ENCODE measurements at places on chromosomes 2 and 18.

GRCh38 chr2:132681766-132682165, 11.8 kb upstream of the LYPD1 start:
- no peak for DNase-seq

- DNase-seq: no peak
Measured at GRCh38 chr18:5673616-5674015, 129.8 kb upstream of the EPB41L3 start.

- DNase-seq: no peak
Measured at GRCh38 chr2:128832946-128833663, 514.4 kb upstream of the HS6ST1 start.

GRCh38 chr18:48649231-48649630, 110.4 kb downstream of the CTIF start:
- no peak for DNase-seq

DNA sequence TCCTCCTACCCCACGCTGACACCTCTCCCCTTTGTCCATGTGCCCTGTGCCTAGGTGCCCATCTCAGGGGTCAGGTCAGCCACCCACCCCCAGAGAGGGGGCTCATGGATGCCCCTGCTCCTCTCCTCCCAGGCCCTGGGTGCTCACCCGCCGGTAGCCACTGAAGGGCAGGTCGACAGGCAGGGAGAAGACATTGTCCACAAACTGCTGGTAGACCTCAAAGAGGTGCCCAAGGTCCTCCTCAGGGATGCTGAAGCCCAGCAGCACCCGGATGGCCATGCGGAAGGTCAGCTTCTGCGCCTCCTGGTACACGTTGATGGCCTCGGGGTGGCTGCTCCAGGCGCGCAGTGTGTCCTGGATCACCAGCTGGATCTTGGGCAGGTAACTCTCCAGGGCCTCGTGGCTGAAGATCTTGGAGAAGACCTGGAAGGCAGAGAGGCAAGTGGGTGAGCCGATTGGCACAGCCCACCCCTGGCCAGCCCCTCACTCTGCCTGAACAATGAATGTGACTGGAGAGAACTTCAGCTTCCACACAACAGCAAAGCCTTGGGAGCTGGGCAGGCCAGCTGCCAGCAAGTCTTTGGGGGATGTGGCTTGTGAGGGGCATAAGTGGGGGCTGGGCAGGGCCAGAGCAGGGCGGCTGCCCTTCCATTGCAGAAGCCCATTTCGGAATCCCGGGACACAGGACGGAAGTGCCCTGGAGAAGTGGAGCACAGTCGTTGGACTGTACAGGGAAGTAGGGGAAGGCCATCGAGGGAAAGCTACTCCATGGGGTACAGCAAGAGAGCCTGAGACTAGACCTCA, 12.5 kb downstream of the CYP26B1 start:
- no peak for DNase-seq

DNA sequence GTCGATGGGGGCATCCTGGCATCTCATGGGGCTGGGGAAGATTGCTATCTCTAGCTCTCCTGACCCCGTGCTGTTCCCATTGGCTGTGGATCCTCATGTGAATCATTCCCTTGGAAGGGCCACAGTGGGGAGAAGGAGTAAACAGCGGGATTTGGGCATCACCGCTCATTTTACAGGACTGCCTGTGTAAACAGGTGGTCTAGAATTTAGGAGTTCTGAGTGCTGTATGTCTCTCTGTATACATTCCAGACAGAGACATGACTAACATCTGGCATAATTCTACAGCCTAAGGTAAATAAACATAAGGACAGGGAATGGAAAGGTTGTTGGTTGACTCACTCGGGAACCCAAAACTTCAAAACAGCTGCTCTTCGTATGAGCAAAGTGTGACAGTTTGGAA, 92.7 kb downstream of the COPS8 start:
- no peak for DNase-seq

DNA sequence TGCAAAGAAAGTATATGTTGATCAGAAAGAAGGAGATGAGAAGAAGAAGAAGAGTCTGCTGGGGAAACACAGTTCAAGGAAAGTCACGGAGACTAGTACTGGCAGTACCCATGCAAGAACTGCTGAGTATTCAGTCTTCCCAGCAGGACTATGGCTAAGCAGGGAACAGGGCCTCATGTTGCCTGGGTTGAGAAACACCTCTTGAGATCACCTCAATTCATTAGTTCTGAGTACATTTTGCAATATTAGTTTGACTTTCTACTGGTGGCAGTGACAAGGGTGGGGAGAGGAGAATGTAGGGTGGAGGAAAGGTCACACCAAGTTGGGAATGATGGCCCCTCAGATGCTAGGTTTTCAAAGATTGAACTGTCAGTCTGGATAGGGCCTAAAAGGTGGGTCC, 50.5 kb downstream of the MRPL33 start:
- DNase-seq: no peak

- DNase-seq: peak; percentile 70
Measured at GRCh38 chr18:3061581-3062312, 48.8 kb upstream of the LPIN2 start.

DNA sequence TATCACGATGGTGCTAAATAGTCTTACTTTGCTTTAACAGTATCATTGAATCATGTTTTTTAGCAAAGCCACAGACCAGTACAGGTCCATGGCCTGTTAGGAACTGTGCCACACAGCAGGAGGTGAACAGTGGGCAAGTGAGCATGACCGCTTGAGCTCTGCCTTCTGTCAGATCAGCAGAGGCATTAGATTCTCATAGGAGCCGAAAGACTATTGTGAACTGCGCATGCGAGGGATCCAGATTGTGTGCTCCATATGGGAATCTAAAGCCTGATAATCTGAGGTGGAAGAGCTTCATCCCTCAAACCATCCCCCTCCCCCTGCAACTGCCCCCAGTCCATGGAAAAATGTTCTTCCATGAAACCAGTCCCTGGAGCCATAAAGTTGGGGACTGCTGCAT, 102.3 kb upstream of the OSR1 start:
- DNase-seq: no peak

DNA sequence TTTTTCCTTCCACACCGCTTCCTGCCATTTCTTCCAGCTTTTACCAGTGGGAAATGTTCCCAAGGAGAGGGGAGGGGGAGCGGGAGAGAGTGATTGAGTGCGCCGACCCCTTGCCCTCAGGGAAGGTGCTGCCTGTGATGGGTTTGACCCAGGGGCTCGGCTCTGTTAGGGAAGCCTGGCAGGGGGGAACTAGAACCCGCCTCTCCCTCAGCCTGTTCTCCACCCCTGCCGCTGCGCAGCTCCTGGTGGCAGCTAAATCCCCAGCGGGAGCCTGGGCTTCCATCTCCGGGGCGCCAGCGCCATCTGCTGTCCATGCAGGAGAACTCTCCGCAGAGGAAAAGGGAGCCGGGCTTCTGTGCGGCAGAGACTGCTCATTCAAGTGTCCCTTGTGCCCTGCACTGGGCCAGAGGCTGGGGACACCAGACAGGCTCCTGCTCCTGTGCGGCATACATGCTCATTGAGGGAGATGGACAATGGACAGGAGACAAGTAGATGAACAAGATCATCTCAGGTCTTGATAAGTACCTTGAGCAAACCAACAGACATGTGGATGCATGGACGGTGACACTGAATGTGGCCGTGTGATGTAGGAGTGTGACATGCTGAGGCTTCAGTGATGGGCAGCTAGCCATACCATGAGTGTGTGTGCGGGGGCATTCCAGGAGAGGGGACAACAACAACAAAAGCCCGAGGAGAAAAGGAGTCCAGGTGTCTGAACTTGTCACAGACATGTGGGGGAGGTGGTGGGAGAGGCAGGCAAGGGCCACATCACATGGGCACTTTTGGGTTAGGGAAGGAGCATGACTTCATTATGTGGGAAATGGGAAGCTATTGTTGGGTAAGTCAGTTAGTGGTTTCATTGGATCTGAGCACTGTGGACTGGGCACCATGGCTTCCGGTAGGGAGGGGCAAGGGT, 13.3 kb downstream of the CHPF start:
- peak; percentile 79 for DNase-seq

DNA sequence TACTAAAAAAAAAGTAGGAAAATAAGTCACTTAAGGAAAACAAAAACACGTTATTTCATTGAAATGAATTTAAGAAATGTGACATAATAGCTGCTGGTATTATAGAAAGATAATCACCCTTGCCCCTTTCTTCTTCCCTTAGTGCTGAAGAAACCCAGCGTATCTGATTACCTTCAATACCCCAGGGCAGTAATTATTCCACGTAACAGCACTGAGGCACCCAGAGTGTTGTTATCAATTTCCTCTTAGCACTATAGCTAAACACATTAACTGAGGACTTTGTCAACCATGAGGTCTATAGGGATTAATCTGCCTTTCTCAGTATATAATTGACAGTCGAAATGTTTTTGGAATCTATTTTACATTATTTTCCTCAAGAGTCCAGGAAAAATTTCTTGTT, 180.0 kb upstream of the NXPH2 start:
- DNase-seq: no peak

- DNase-seq: no peak
Measured at GRCh38 chr2:158979772-158980171, 11.3 kb downstream of the TANC1 start.

DNA sequence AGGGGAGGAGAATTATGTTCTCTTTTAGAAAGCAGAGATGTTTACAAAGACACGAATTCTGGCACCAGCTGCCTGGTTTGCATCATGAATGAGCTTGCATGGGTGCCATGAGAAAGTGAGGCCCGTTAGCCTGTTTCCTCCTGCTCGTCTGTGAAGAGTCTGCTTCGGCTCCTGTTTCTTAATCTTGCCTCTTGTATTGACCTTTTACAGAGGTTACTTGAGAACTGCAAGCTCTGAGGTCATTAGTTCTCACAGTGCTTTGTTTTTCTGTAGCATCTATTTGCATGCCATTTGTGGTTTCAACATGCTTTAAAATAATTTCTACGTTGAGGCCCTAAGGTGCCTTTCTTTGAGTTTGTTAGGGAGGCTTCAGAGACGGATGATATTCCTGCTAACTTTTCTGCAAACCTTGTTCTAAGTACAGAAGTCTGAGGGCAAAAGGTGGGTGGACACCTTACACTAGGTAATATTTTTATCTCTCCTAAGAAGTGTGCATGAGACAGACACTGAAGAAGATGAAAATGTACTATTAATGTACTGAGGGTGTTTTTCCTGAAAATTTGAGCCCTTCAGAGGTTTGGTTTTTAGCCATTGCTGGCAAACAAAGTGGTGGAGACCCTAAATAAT, 53.4 kb upstream of the LINC00305 start:
- DNase-seq: no peak

GRCh38 chr18:8812631-8813030, 107.3 kb downstream of the MTCL1 start:
- DNase-seq: no peak

DNA sequence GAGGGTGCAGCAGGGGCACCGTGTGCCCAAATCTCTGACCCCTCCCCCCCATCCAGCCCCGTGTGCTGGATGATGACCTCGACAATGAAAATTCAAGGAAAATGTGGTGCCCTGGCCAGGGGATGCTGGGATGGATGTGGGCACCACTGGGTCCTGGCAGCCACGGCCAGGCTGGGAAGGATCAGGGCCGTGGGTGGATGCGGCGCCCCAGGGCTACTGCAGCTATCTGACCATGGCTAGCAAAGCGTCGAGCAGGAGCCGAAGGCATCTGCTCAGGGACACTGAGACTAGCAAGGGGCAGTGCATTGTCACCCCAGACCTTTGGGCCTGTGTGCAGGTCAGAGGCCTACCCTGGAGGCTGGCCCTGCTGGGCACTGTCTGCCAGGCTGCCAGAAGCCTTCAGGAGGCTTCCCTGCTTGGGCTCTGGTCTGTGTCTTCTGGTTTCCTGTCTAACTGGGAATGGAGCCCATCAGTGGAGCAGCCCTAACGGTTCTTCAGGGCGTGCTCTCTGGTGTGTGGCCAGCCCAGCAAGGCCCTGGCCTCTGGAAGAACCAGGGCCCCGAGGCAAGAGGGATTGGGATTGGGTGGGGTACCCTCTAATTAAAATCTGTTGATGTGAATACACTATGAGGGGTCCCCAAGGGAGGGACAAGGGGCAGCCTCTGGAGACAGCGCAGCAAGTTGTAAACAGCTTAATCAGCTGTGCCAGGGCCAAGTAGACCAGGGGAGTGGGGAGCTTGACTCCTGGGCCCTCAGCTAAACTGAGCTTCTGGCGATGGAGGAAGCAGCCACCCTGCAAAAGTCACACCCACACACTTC, 98.0 kb downstream of the STPG4 start:
- no peak for DNase-seq

- DNase-seq: no peak
Measured at GRCh38 chr2:231243866-231244265, 45.4 kb downstream of the ARMC9 start.

- DNase-seq: no peak
Measured at GRCh38 chr2:231364961-231365810, 30.3 kb upstream of the B3GNT7 start.

GRCh38 chr2:216083464-216084281, 2.0 kb downstream of the TMEM169 start:
- no peak for DNase-seq

- DNase-seq: no peak
Measured at GRCh38 chr2:219628986-219629901, 1.8 kb downstream of the SLC4A3 start.

GRCh38 chr18:77262643-77263465, 13.2 kb downstream of the GALR1 start:
- no peak for DNase-seq

GRCh38 chr2:24022975-24023575, 13.2 kb downstream of the MFSD2B start:
- DNase-seq: no peak

GRCh38 chr18:62914871-62915392, 199.6 kb downstream of the PHLPP1 start:
- DNase-seq: no peak

DNA sequence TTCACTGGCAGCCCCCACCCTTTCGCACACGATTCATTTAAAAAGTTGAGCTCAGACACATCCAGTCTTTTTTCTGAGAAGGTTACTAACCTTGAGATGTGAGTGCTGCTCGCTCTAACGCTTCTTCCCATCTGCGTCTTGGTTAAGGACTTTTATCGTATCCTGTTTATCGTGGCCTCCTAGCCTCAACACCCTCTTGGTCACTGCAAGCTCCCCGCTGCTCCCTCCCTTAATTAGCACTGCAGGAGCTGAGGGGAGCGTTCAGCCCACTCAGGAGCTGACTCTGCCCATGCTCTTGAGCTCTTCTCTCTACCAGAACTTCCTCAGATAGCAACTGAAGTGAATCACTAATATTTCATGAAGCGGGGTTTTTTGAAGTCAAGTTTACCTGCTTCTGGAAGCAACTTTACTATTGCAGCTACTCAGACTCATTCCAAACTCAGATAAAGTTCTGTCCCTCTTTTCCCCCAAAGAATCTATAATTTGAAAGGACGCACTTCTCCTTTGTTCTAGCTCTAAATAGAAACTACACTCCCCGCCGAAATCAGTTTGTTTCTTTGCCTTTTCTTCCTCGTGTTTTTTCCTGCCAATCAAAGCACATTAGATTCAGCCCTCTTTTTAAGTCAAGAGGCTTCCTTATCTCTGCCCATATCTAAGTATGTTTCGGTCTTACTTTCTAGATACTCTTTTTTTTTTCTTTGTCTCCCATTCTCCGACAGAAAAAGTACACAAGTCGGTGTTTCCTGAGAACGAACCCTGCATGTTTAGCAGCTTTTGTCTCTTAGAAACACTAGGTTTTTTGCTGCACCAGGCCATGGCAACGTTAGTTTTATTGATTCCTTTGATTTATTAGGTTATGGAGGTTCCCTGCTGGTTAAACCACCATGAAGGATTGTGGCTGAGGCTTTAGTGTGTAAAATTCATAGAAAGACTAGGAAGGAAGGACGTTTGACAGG, 9.3 kb upstream of the CD226 start:
- peak; percentile 42 for DNase-seq

GRCh38 chr2:235725016-235725489, 231.2 kb downstream of the AGAP1 start:
- no peak for DNase-seq

GRCh38 chr2:203596183-203596582, 61.1 kb upstream of the RAPH1 start:
- no peak for DNase-seq

GRCh38 chr2:199570934-199571333, 113.2 kb upstream of the SATB2 start:
- DNase-seq: no peak
